ENCODE measurements at places on chromosomes 11 and 22.

DNA sequence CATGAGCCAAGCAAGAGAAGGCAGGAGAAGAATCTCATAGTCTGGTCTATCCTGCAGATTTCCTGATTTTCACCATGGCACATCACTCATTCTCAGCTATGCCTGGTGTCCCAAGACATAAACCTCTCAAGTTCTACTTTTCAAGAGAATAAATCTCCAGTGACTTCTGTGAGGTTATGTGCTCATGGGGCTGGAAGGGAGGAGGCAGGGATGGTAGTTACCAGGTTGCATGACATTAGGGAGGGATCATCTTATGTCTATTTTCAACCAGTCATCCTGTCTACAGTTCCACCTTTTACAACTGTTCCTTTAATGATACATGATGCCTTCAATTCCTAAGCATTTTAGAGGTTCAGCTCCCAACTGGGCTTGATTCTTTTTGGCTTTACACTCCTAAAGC lies 297.7 kb downstream of the SOX6 start:
- no peak for DNase-seq

- DNase-seq: no peak
Observed at GRCh38 chr11:78359921-78360320, 57.7 kb downstream of the GAB2 start.

DNA sequence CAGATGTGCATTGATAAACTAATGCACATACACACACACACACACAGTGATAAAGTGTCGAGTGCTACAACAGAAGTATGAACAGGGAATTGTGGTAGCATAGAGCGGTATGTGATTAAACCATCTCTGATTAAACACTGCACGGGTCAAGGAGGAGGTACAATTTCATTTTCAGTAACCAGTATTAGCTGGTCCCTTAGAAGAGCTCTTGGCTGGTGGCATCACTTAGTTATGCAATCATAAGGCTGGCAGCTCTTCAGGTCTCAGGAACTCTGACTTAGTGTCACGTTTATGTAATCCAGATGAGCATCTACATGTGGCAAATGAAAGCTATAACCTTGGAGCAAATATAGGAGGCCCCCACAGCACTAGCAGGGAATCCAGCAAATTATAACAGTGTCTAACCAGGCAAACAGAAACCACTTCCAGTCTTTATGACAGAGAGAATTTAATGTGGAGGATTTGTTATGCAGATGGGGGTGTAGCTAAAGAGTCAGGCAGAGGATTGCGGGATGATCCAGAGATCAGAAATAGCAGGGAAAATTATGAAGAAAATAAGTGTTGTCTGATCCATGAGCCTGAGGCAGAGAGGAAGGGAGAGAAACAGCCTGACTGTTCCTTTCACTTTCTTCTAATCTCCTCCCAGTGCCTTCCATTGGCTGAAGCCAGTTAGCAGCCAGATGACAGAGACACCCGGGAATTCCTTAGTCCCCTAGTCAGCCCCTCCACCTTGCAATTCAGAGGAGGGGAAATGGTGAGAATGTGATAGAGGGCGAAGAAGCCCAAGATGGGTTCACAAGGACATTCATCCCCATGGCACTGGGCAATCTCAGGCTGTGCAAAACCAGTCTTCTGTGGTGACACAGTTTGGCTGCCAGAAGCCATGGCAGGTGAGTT lies 533.1 kb upstream of the TENM4 start:
- DNase-seq: no peak

- peak; percentile 5 for DNase-seq
Observed at GRCh38 chr11:70111269-70112016, 33.3 kb downstream of the ANO1 start.

- DNase-seq: no peak
Observed at GRCh38 chr11:65912845-65913244, 6.0 kb downstream of the C11orf68 start.

- DNase-seq: no peak
Observed at GRCh38 chr11:44761551-44761961, 34.8 kb downstream of the TSPAN18 start.

DNA sequence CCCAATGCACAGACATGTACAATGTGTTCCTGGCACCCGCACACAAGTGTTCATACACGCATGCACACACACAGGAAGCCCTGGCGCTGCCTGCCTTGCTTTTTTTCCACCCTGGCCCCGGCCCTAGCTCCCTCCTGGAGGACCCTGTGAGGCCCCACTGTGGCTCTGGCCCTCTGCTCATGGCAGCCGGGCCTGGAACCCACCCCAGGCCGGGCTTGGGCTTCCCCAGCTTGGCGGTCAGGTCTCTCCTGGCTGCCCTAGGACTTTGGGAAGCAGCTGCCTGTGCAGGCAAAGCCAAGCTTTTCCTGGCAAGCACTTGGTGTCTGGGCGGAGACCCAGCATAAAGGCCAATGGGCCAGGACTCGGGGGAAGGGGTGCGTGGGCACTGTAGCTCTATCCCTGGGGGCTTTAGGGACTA lies 30.5 kb downstream of the CD82 start:
- no peak for DNase-seq

DNA sequence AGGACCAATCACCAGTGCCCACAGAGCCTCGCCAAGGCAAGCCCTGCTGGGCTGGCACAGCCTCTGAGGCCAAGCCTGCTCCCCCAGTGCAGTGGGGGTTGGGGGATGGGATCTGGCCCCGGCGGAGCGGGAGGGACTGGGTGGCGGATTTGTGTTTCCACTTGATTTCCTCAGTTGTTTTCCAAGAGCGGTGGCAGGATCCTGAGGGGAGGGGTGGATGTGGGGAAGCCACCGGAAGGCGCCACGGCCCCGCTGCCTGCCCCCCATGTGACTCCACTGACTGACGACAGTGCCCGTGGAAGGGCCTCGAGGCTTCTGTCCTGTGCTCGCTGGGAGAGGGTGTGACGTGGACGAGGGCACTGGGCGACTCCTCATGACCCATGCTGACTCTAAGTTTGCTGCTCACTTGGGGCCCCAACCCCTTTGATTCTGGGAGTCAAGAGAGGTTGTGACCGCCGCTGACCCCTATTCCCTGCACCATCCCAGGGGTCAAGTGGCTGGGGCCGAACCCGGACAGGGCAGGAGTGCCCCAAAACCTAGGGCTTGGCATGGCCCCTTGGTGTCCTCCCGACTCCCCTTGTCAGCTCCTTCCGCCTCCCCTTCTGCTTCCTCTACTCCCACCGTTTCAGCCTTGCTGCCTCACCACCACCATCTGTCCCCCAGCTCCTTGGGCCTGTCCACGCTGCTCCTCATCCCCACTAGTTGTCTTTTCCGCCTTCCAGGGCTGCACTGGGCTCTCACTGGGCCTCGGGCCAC lies 23.5 kb upstream of the PICK1 start:
- DNase-seq: peak; percentile 38

DNA sequence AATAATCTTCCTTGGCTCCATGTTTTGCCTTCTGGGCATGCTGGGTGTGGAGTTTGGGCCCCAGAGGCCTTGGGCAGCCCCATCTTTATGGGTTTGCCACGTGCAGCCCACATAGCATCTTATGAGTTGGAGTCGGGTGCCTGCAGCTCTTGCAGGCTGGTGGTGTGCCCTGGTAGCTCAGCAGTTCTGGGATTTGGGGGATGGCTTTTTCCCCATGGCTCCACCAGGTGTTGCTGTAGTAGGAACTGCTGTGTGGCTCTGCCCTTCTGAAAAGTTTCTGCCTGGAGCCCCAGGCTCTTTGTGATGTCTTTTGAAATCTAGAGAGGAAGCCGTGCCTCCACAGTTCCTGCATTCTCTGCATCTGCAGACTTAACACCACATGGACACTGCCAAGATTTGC lies 16.8 kb downstream of the EED start:
- DNase-seq: no peak

- no peak for DNase-seq
Observed at GRCh38 chr22:41935509-41935908, 8.9 kb upstream of the TNFRSF13C start.

- DNase-seq: no peak
Observed at GRCh38 chr11:8631395-8632118, 37.5 kb upstream of the STK33 start.

DNA sequence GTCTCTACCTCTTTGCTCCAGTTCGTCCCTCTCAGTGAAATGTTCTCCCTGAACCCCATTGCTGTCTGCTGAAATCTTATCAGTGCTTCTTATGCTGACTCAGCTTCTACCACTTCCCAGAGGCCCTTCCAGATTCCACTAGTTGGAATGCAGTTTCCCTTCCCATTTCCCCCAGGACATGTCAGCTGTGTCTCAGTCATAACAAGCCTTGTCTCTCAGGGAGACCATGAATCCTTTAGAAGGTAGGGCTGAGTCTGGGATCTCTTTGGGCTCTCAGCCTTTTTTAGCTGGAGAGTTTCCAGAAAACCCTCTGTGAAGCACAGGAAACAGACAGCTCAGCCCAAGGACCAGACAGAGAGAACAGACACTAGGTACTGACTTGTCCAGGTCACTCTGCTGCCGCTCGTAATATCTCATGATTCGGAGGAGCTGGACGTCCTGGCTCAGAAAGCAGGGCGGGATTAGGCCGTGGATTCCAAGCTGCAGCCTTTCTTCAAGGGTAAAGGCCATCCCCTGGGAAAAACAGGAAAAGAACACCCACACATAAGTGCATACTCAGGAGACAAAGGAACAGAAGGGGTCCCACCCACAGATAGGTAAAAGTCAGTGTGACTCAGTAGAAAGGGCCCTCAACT lies 113.0 kb downstream of the ME3 start:
- no peak for DNase-seq

- DNase-seq: no peak
Observed at GRCh38 chr11:87300640-87301380, 263.1 kb downstream of the TMEM135 start.

DNA sequence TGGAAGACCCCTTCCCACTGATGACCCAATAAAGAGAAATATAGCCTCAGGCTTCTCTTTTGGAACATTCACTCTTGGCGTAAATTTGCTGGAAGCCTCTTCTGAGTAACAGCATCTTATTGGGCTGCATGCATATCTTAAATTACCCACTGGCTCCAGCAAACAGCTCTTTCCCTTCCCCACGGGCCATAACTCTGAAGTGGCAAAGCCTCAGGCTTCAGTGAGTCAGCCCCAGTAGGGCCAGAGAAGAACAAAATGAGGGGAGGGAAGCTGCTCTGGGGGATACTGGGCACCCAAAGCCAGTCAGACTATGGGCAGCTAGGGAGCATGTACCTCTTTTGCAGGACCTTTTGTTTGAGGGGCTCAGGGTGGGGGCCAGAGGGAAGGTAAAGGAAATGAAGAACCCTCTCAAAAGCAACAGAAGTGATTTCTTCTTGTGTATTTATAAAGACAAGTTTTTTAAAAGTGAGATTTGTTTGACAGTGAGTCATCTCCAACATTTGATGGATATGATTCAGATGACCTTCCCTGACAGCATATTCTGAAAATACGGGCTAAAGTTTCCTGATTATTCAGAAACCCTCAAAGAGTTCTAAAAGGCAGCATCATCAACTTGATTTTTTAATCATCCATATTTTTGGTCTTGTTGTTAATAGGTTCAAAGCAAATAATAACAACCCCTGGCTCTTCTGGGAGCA lies 203.4 kb downstream of the KIF18A start:
- DNase-seq: no peak

GRCh38 chr11:71144010-71144409 lies 108.4 kb downstream of the SHANK2 start:
- no peak for DNase-seq

- DNase-seq: no peak
Observed at GRCh38 chr22:23104187-23104971, 34.1 kb downstream of the GNAZ start.

DNA sequence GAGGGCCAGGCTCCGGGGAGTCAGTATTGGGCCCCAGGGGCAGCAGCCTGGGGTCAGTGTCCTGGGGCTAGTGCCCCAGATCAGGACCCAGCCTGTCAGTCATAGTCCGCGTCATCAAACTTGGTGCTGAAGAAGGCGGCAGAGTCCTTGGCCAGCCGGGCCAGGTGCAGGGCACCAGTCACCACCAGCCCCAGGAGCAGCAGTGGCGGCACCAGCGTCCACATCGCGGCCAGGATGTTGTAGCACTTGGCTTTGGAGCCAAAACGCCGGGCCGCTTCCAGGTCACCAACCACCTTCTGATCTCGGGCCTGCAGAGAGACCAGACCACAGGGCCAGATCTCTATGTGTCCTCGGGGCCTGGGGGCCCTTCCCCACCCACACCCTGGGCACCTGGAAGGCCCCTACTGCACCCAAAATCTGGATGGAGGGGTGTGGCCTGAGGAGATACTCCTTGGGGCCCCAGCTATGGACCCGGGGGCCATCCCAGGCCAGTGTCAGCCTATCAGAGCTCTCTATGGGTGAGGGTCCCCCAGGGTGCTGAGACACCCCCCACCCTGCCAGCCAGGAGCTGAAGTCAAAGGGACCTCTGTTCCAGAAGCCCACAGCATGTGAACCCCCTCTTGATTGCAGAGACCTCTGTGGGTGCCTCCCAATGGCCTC lies 790 bp downstream of the IFITM5 start:
- no peak for DNase-seq

DNA sequence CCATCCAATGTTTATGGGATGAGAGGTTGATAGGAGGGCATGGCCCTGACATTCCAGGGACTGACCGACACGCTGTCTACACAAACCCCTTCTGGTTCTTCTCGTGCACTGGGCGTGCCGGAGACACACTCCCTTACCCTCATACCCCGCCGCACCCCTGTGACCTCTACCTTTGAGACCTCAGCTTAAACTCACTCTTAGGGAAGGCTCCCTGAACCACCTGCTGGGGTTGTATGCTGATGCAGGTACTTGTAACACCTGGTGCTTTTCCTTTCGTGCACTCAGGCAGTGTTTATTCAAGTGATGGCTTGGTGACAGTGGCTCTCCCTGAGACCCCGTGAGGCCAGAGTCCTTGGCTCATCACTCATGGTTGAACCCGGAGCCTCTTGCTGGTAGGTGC lies 12.0 kb downstream of the PPARA start:
- DNase-seq: no peak

DNA sequence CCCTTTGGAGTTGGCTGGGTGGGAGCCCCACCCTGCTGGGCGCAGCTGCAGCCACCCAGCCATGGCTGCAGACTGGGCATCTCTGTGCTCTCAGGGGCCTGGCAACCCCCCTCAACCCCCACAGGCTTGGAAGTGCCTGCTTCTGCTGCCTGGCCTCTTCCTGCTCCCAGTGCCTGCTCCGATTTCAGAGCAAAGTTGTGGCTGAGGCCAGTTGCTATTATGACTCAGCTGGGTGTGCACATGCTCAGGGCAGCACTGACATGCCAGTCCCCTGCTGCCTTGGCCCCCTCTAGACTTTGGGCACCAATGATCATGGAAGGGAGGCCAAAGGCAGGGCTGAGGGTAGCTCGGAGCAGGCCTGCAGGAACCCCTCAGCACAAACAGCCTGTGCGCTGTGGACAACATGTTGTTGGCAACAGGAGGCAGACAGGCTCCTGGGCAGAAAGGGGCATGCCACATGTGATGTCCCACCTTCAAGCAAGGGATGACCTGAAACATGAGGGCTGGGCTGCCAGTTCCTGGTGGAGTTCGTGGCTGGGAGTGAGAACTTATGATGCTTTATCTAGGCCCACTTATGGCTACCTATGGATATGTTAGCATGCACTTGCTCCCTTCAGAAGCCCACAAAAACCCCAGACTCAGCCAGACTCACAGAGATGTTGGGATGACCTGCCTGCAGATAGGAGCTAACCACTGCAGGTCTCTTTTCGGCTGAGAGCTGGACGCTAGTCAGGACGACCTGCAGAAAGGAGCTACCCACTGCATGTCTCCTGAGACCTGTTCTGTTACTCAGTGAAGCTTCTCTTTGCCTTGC lies 96.4 kb upstream of the AMOTL1 start:
- DNase-seq: no peak
